ENCODE measurements at places on chromosomes 3 and 15.

GRCh38 chr15:64251658-64252057 is 88.8 kb upstream of the PPIB start:
- no peak for DNase-seq

- DNase-seq: no peak
These were observed 36.5 kb downstream of the ATOSA start for GRCh38 chr15:52642386-52643361.

DNA sequence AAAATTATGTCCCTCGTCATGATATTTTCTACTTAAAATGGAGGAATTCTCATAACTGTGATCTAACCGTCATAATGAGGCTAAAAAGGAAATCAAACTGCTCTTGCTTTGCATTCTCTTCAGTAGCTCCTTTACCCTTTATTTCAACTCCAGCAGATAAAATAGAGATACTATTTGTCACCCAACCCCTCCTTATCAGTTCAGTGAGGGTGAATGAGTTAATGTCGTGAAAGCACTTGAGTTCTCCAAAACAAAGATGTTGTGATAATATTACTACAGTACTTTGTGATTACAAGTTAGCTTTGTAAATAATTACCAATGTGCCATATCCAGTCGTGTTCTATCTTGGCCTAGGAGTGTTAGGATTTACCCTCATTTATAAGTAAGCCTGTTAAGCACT is 63.4 kb upstream of the ANKRD28 start:
- no peak for DNase-seq

DNA sequence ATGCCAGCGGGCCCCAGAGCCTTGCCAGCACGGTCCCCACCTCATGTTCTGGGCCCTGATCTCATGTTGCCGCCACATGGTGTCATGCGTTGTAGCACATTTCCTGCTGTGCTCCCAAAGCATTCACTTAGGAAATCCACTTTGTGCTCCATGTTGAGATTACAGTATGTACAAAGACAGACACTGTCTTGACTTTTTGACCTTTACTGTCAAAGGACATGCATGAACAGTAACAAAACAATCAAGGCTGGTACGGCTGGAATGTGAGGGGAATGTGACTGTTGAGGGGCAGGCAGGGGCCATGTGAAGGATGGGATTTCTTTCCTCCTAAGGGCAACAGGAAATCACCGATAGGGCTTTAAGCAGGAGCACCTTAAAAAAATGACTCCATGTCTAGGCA is 53.3 kb upstream of the RPL32 start:
- no peak for DNase-seq

DNA sequence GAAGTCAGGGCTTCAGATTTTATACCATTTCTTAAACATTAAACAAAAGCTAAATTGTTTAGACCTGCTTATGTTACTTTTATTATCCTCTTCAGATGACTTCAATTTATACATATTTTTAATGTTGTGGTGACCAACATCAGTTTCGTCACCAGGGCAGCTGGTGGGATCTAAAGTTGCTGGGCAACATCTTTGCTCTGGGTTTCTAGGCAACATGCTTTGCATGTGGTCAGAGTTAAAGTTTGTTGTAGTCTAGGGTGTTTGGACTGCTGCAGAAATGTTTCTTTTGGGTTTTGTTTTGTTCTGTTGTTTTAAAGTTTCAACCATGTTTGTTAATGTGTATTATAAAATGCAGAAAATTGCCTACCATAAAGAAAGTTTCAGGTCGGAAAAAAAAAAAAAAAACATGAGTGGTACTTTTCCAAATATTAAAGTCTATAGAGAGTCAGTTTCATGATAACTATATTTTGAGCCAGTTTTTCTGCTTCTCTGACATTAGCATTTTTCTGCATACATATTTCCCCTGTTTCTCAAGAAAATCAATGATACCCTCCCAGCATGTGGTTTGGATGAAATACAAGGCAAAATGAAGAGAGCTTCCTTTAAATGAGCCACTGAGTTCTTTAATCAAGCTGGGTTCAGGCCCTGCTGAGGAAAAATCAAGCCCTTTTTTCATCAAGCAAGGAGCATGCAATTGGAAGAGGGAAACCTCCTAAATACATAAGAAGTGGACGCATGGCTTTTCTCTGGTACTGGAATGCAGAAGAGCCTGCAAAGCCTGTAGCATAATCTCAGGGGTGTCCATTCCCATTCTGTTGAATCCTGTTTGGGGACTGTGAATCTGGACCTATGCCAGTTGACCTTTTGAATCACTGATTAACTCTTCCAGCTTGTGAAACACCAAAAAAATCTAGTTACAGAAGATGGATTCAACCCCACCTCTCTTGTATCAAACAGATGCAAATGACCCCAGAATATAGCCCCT is 35.0 kb upstream of the VGLL3 start:
- DNase-seq: no peak

DNA sequence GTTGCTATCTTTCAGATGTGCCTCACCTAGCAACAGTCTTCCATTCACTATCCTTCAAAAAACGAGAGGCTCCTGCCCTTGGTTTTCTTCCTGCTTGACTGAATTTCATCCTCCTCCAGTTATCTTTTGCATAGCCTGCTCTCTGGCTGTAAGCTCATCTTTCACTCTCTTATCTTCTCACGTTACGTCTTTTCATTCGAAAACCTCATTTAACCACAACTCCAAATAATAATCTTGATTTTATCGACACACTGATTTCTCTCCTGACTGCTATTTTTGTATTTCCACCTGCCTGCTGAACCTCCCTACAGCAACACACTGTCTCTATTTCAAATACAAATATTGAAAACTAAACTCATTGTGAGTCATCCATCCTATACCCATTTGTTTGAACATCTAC is 230.7 kb upstream of the TMC3 start:
- no peak for DNase-seq

DNA sequence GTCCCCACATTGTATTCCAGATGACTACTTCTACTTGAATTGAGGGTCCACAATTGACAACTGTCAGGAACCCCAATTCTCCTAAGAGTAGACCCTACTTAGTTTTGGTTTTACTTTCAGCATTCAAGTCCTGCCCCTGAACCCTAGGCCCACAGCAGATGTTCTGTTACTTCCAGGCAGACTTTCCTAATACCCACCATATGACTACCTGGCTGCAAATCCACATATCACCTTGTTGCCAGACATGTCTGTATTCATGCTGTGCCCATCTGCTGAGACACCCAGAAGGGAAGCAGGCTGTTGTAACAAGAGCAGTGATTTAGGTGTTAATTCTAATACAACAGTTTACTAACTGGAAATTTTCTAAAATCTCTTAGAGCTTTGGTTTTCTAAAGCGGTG is 235.1 kb upstream of the CCDC54 start:
- DNase-seq: no peak

GRCh38 chr3:134998158-134998557 is 203.1 kb downstream of the EPHB1 start:
- DNase-seq: no peak

DNA sequence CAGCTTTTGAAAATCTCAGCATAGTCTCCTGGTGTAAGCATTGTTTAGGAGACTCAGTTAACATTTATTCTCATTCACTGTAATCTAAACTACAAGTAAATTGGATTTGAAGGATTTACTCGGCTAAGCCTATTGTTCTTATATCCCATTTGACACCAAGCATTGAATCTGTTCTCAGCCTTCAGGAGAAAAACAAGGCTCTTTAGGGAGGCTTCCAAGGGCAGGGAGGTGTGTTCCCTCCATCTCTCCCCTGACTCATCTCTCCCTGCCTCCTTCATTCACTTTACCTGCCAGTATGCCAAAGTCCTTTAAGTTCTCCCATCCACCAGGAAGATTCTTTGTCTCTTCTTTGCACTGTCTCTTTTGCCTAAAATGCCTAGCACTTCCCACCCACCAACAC is 347.8 kb downstream of the MFSD1 start:
- DNase-seq: no peak

- no peak for DNase-seq
These were observed 10.3 kb upstream of the ALCAM start for GRCh38 chr3:105356396-105356795.

DNA sequence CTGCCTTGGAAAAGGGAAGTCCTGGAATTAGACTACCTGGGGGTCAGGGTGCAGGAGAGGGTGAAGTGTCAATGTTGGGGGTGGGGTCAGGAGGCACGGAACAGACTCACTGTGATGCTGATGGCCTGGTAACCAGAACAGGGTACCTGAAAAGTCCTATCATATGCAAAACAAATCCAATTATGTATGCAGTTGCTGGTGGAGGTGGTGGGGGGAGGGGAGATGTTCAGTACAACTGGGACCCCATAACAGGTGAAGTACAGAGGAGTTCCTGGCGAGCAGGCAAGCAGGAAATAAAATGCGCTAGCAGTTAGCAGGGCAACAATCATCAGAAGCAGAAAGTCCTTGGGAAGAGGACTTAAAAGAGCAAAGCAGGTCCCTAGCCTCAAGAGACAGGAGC is 4.2 kb upstream of the KATNBL1 start:
- DNase-seq: no peak

DNA sequence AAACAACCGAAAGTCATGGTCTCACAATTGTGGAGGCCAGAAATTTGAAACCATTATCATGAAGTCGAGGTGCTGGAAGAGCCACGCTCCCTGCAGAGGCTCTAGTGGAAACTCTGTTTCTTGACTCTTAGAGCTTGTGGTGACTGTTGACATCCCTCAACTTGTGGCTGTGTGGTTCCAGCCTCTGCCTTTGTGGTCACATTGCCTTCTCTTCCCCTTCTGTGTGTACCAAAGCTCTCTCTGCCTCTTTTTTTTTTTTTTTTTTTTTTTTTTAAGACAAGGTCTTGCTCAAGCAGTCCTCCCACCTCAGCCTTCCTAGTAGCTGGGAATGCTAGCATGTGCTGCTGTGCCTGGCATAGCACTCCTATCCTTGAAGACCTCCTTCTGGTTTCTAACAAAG is 48.7 kb upstream of the CRTC3 start:
- no peak for DNase-seq

DNA sequence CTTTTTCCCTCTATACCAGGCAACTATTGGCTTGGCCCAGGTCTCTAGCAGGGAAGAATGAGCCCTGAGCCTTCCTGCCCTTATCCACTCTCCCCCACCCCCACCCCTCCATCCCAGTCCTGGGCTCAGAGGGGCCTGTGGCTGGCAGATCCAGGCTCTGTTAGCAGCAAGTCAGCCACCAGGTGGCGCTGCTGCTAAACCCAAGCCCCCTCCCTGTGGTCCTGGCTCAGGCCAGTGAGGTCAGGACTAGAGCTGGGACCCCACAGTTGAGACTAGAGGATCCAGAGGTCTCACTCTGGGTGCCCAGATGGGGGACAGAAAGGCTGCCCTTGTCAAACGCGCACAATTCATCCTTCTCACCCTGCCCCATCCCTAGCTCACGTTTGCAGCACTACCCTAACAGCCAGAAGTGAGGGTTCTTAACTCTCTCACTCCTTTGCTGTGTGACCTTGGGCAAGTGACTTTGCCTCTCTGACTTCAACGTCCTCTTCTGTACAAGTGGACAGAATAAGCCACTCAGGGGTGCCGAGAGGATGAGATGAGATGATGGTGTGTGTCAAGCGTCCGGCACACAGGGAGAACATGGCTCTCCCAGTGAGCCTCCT is 46.8 kb upstream of the SLC6A1 start:
- DNase-seq: peak; percentile 90

DNA sequence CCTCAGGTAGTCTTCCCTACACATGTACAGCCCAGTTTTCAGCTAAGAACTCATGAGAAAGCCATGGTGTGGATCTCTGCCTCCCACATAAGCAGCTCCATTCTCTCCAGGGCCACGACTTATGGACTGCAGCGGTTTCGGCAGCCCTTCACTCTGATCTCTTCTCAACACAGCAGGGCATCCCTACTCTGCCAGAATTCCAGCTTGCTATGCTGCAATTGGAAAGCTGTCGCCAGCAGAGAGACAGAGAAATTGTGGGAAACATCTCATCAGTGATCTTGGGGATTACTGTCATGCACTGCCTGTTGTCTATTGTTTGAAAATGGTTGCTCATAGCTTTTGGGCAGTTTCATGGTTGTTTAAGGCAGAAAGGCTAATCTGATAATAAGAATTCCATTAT is 11.9 kb upstream of the BLM start:
- no peak for DNase-seq

DNA sequence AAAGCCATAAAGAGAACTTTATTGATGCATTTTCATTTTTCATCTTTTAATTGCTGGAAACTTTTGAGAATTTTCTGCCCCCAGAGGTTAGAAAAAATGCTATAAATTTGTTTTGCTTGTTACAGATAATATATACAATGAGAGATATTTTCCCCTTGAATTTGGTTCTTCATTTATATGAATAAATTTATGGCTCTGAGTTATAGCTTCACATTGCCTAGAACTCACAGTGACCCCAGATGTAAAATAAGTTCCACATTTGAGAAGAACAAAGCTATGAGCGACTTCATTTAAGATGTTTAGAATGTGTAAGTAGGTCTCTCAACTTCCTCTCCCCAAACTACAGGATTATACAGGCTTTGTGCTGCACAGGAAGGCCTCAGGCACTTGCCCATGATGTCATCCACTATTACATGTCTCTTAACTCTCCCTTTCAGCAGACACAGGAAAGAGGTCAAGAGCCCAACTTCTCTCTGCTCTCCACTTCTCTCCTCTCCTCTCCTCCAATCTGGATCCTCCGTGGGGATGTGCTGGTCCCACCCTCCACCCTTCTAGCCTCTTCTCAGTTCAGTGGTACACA is 92.8 kb downstream of the DUT start:
- no peak for DNase-seq

DNA sequence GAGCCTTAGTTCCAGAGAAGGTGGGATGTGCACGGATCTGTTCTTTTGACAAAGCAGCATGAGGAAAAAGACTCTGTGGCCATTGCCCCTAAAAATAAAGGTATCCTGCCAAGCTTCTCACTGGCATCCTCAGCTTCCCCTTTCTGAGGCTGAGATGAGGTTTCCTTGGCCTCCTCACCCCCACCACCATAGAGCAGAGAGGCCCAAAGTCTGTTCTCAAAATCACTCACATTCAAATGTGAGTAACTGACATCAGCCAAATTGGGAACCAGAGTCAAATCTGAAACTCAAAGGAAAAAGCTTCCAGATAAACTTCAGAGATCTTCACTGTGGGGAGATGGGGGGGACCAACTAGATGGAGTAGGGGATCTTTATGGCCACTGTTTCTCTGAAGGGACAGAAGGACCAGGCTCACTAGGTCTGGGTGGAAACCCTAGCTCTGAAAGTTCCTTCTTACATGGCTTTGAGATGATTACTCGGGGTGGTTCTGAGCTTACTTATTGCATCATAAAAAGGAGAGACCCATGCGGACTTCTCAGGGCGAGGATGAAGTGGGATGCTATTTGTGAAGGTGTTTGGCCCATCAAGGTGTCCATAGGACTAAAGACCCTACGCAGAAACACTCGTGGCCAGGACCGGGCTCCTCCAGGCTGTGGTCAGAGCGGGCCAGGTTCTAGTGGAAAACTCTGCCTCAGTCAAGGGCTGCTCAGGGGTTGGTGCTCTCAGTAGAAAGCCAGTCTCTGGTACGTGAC is 61.5 kb upstream of the MEF2A start:
- DNase-seq: no peak

- DNase-seq: no peak
These were observed 445.6 kb upstream of the RBMS3 start for GRCh38 chr3:28835249-28835648.

- DNase-seq: no peak
These were observed 3.7 kb upstream of the GRM2 start for GRCh38 chr3:51703068-51703760.

All from nephron progenitor cell (in vitro differentiated cells).